ENCODE measurements at places on chromosomes 3 and 15. TPM values are rescaled to one million over a fixed set of nuclear protein-coding genes. Genes with fewer than 3 reads are reported as not detected.

Gene SLC12A1
- not detected for total RNA-seq

Gene CHRNA3
- not detected for total RNA-seq

Gene ZNF80
- not detected for total RNA-seq

Gene FOXB1
- not detected for total RNA-seq

Gene LYSMD4
- total RNA-seq = 7.8 TPM

Gene LIPC
- not detected for total RNA-seq

Gene KBTBD12
- not detected for total RNA-seq

Gene DPPA2
- total RNA-seq = not detected

Gene ACOX2
- 10.8 TPM for total RNA-seq

Gene RTP3
- total RNA-seq = not detected

Gene SMCO1
- not detected for total RNA-seq

Gene SERPINI2
- total RNA-seq = not detected

Gene PATL2
- total RNA-seq = 0.15 TPM

Gene TPRG1
- total RNA-seq = 1.2 TPM

All from PC-3 (cell line).